ENCODE measurements at places on chromosomes 3 and 15.

- peak; percentile 65 for DNase-seq
Observed at GRCh38 chr3:45817831-45818522, 21.6 kb upstream of the SLC6A20 start.

- DNase-seq, result no peak
Observed at GRCh38 chr15:28014623-28015200, 84.4 kb downstream of the OCA2 start.

DNA sequence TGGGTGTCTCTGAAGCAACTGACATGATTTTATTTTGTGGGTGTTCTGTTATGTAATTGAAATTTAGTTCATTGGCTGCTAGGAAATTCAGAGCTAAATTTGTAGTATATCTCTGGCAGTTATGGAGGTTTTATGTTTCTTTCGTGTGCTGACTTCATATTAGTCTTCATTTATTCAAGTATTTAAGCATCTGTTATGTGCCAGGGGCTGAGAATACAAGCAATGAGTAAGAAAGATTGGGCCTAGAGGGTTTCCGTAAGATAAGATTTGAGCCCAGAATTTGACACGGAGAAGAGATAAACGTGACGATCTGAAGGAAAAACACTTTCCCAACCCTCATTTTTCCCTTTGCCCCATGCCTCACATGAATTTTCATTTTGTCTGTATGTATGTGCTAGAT lies 75.2 kb upstream of the ACKR4 start:
- DNase-seq, result no peak

DNA sequence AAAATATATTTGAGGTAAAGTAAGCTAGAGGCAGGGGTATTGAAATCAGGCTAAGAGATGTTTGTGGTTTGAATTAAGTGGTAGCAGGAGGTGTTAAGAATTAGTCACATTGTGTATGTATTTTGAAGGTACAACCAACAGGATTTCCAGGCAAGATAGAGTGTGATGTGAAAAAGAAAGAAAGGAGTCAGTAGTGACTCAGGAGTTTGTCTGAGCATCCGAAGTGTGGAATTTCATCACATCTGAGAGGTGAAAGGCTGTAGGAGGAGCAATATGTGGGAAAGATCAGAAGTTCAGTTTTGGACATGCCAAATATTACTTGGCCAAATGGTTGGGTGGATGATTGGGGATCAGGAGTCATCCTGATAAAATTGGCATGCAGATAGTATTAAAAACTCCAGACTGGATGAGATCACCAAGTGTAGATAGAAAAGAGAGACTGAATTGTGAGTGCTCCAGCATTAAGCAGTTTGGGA lies 32.1 kb upstream of the EBLN2 start:
- no peak for DNase-seq

DNA sequence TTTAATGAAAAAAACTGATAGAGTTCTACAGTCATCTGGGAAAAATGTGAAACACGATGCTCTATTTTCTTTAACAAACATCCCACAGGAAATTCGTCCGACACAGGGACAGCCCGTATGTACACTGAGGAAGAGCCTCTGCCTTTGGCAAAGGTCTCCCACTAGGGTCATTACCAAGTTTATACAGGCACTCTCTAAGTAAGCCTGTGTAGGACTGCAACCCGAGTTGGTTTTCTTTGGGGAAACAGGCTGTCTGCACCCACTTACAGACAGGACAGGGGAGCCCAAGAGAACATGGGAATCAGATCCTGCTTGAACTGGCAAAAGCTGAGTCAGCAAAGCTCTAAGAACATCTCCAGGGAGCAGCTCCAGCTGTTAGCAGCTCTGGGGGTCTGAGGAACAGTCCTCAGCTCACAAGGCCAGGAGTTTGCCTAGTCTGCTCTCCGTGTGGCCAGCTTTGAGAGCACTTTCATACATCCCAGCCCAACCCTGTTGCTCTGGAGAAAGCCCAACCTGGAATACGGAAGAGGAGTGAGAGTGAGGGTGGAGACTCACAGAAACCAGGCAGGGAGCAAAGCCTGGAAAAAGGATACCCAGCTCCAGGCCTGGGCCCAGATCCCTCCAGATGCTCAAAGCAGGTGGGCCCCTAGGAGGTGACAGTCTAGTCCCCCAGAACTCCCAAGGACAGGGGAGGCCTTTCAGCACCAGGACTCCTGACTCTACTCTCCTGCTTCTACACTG lies 1.9 kb downstream of the TBC1D2B start:
- peak; percentile 69 for DNase-seq

- no peak for DNase-seq
Observed at GRCh38 chr3:111594205-111594604, 941 bp downstream of the ZBED2 start.

GRCh38 chr15:79948761-79949160 lies 22.2 kb downstream of the BCL2A1 start:
- DNase-seq, result no peak

- no peak for DNase-seq
Observed at GRCh38 chr3:182366746-182367145, 426.6 kb upstream of the ATP11B start.

DNA sequence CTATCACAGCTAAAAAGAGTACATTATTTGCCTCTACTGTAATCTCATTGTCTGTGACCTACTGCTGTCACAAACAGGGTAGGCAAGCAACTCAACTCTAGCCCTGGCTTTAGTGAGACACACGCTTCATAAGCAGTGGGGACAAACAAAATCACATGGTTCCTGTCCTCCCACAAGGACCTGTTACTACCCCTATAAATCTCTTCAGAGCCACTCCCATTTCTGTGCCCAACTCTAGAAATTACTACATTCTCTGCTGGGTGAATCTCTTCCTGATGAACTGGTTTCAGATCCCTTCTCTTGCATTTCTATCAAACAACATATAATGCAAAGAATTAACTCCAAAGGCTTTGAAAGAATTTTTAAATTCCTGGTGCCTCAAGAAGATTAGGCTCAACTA lies 117.3 kb downstream of the DMXL2 start:
- no peak for DNase-seq

GRCh38 chr15:67520321-67521028 lies 456 bp upstream of the C15orf61 start:
- DNase-seq, result no peak

DNA sequence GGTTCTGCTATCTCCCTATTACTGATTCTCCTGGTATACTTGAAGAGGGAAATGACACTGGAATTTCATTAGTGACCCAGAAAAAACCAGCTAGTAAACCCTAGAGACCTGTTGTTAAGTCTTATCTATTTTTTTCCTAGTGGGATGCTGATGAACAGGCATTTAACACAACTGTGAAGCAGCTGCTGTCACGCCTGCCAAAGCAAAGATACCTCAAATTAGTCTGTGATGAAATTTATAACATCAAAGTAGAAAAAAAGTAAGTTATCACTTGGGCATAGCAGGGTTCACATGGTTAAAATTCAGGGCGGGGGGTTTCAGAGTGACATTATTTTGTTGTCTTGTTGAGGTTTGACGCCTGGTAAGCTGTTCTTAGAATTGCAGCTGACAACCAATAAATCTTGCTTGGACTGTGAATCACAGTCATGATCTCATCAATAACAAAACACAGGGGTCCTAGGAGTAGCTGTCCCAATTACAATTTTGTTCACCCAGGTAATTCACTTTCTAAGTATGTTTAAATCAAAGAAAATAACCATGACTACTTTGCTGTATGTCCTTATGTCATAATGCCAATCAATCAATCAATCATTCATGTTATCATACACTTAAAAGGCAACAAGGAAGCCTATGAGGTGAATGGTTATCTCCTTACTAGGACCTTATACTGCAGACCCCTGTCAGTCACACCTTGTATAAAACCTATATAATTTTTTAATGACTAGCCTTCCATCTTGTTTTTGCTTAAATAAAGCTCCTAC lies 4.6 kb downstream of the SRP14 start:
- no peak for DNase-seq

DNA sequence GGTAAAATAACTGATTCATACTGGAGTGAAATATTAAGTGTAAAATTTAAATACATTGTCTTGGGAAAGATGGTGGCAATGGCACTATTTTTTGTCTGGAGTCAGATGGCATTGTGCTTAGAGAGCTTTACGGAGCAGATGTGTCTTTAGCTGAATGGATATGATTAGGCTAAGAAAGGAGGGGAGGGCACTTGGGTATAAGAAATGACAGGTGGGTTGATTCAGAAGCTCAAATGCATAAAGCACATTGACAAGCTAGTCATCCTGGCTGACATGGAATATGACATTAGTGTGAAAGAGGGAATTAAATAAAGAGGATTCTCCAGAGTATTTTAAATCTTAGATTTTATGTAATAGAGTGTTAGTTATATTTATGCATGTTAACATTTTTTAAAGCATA lies 570.1 kb upstream of the CBLB start:
- DNase-seq, result no peak

Data from body of pancreas (tissue), 4 donors.